ENCODE measurements at places on chromosomes 5 and 9.

DNA sequence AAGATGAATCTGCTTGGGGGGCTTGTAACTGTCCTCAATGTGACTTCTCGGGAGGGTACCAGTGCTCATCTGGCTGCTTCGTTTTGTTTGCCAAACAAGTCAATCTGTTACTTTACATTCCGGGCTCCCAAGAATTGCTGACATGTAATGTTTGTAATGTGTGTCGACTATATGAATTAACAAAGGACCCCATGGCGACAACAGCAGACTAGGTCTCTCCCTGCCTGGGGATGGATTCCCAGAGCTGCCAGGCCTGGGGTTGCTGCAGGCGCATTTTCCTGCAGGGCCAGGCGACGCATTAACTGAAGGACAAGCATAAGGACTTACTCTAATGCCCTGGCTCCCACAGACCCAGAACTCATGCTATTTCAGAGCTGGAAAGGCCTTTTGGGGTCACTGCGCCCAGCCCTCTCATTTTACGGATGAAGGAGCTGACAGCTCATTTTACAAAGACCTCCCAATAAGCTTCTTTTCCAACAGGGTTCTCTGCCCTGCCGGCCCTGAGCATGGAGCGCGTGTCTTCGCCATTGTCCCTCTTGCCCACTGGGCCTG, 214.8 kb downstream of the TTLL11 start:
- DNase-seq: no peak

GRCh38 chr5:89308606-89309040, 425.6 kb upstream of the MEF2C start:
- DNase-seq: no peak

DNA sequence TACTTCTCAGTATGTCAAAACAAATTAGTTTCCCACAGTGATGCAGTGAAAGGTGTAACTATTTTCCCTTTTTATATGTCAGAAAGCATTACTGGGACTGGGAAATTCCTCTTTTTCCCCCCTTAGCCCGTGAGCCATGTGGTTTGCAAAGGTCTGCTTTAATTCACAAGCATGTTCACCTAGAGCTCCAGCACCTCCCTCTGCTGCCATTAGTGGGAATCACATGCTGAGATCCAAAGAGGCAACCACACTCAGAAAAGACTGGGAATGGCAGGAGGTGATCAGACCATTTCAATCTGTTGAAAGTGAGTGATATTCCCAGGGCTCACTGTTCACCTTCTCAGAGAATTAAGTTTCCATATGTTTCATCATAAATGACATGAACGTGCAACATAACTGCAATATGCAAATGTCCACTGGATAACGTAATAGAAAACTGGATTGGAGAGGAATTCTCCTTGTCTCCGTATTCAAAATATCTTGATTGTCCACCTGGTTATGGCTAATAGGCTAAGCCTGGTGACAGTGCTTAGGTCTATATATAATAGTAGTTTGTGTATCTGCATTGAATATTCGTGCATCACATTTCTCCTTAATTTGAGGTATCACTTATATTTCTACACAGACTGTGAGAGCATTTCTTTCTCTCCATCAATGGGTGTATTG, 703.5 kb upstream of the WWC1 start:
- no peak for DNase-seq

DNA sequence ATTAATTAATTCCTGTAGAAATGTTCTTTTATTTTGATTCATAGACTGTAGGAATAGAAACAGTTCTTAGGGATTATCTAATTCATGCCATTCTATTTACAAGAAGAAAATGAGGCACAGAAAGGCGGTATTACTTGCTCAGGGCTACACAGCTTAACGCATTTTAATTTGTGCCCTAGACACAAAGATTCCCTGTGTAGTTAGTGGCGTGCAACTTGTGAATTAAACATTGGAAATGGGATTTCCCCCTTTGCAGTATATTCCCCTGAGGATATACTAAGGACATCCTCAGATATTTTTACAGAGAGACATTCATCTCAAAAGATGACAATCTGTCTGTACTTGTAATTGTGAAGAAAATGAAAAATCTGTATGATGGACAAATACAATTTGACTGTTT, 108.1 kb downstream of the SGCD start:
- no peak for DNase-seq

DNA sequence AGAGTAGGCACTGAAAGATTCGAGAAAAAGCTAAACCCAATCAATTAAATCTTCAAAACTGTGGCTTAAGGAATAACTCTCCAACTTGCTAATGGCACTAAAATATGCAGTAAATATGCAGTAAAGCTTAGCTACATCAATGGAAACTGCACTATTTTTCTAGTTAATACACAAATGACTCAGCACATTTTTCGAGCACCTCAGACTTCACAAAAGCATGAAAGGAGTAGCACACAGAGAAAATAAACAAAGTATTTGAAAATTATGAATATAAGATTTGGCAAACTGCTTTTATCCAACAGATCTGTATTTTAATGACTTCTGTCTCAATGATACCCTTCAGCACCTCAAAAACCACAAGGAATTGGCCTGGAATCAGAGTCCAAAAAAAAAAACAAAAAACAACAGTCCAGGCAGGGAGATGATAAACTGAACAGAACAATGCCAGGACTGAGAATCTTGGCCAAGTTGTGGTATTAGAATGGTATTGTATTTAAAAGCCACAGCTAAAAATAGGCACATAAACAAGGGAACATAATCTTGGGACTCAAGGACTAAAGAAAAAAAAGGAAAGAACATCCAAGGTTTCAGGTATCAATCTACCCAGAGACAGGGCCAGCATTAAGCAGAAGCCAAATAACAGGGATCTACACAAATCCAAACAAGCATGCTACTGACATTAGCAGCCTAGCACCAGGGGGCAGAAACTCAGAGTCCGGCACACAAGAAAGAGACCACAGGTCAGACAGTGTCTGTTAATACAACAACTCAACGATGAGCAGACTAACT, 21.4 kb downstream of the TMEM245 start:
- DNase-seq: no peak

DNA sequence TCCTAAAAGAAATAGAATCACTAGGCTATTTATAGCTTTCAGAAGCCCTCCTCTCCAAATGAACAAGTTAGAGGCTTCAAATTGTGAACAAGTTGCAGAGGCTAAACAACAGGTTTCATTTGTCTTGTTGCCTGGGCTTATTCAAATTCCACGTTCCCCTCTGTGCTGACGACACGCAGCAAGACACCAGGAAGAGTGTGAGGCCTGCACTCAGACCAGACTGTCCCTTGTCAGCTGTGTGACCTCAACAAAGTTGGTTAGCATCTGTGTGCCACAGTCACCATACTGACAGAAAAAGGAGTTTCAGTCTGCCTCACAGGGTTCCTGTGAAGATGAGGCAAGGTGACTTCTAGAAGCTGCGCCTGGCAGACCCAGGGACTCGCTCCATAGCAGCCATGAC, 22.1 kb upstream of the GABBR2 start:
- no peak for DNase-seq

GRCh38 chr5:7728076-7728475, 122.9 kb downstream of the CFAP90 start:
- DNase-seq: no peak

DNA sequence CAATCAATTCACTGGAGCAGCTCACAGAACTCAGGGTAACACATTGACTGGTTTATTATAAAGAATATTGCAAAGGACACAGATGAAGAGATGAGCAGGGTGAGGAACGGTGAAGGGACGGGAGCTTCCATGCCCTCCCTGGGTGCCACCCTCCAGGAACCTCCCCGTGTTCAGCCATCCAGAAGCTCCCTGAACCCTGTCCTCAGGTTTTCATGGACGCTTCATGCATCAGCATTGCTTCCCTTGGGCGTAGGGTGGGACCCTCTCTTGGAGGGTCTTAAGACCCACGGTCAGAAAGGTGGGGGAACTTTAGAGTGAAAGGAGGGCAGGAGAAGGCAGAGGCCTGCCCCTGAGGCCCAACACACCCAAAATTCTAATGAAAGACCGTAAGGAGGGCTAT, 12.8 kb downstream of the LAMC3 start:
- no peak for DNase-seq

GRCh38 chr9:81871695-81872094, 56.5 kb upstream of the SPATA31D4 start:
- DNase-seq: no peak

Data from activated CD8-positive, alpha-beta memory T cell treated with anti-CD3 and anti-CD28 coated beads for 24 hours (primary cell).